ENCODE measurements at places on chromosomes 7 and 10.

GRCh38 chr7:142228537-142229104 is 29.2 kb downstream of the PRSS58 start:
- no peak overlapping the region for H3K4me3 ChIP-seq
- H3K36me3 ChIP-seq, result no peaks in the 10 kb centered on the region
- DNase-seq, result no peak

GRCh38 chr7:84157171-84157570 is 37.4 kb downstream of the SEMA3A start:
- no peak for DNase-seq
- no peak overlapping the region for H3K4me3 ChIP-seq
- H3K4me1 ChIP-seq, result no peaks in the 10 kb centered on the region
- H3K27ac ChIP-seq, result no peak overlapping the region
- no peaks in the 10 kb centered on the region for H3K36me3 ChIP-seq
- no peaks in the 10 kb centered on the region for H3K27me3 ChIP-seq

- no peaks in the 10 kb centered on the region for H3K36me3 ChIP-seq
- DNase-seq, result no peak
- H3K27ac ChIP-seq, result no peak overlapping the region
- no peaks in the 10 kb centered on the region for H3K4me1 ChIP-seq
Measured at GRCh38 chr7:107394276-107394675, 75.6 kb upstream of the GPR22 start.

DNA sequence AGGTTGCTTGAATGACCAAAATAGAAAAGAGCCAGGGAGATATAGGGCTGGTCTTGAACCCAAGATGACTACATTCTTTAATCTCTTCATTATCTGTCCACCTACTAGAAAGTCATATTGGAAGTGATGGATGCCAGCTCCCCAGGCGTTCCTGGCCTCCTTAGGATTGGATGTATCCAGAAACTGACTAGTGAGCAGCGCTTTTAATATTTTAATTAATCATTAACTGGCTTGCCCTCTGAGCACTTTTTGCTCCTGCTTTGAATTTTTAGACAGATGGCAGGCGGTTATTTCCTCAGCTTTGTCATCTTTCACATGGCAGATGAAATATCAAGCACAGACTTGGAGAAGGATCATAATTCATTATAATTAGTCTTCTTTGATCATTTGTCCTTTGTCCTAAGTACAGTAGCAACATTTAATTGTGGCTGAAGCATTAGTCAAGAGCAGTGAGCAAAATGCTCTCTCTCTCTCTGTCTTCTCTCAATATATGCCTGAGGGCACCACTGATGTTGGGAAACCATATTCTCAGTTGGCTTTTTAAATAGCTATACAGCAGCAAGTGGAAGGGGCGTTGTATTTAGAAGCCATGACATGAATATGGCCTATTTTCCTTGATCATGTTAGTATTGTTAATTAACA is 588.0 kb downstream of the NRG3 start:
- no peak overlapping the region for H3K4me3 ChIP-seq
- no peaks in the 10 kb centered on the region for H3K36me3 ChIP-seq

- no peak overlapping the region for H3K4me3 ChIP-seq
- H3K36me3 ChIP-seq, result no peaks in the 10 kb centered on the region
- no peak for DNase-seq
- H3K27ac ChIP-seq, result no peak overlapping the region
- peaks cover 11% of the 10 kb centered on the region for H3K4me1 ChIP-seq
Measured at GRCh38 chr10:17435953-17436352, 18.4 kb downstream of the ST8SIA6 start.

GRCh38 chr7:46230990-46231305 is 309.9 kb upstream of the IGFBP3 start:
- H3K27me3 ChIP-seq, result no peaks in the 10 kb centered on the region
- DNase-seq, result no peak
- no peak overlapping the region for H3K27ac ChIP-seq
- no peaks in the 10 kb centered on the region for H3K4me1 ChIP-seq
- no peaks in the 10 kb centered on the region for H3K36me3 ChIP-seq

DNA sequence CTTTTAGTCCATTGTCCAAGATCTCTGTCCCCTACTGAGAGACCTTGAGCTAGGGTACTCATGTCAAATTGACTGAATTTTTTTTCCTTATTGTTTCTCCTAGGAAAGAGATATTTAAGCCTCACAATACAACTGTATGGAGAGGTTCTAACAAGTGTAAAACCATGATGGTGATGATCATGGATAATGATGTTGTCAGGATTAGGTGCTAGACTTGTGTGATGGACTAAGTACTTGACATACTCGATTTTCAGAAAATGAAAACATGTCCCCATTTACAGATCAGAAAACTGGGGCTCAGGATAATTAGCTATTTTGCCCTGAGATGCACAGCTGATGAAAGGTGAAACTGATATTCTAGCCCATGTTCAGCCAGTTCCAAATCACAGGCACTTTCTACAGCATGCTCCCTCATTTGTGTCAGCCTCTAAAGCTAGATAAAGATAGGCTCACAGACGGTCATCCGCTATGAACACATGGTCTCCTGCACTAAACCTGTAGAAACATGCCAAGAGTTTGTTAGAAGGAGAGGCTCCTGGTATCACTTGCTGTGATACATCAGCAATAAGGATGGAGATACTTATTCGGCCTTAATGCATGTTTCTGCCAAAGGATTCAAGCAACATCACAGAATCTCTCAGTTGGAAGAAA is 67.6 kb downstream of the CREB3L2 start:
- peaks cover 3% of the 10 kb centered on the region for H3K36me3 ChIP-seq
- H3K4me3 ChIP-seq, result peak overlapping the region; percentile 74
- H3K27ac ChIP-seq, result peak overlapping the region; percentile 97
- no peaks in the 10 kb centered on the region for H3K27me3 ChIP-seq
- peaks cover 39% of the 10 kb centered on the region for H3K4me1 ChIP-seq

DNA sequence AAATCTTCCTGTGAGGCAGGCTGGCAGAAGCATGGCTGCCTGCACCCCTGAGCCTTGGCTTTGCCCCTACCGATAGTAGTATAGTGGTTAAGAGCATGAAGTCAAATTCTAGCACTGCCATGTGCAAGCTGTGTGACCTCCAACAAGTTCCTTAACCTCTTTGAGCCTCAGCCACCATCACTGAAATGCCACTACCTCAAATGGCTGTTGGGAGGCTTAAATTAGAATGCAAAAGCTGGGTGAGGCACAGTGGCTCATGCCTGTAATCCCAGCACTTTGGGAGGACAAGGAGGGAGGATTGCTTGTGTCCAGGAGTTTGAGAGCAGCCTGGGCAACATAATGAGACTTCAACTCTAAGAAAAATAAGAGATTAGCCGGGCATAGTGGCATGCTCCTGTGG is 8.4 kb downstream of the SFRP5 start:
- DNase-seq, result no peak
- peaks cover 4% of the 10 kb centered on the region for H3K4me1 ChIP-seq
- H3K4me3 ChIP-seq, result no peak overlapping the region

- H3K4me3 ChIP-seq, result no peak overlapping the region
- H3K4me1 ChIP-seq, result peaks cover 7% of the 10 kb centered on the region
- no peak overlapping the region for H3K27ac ChIP-seq
Measured at GRCh38 chr10:48802611-48803071, 118.0 kb downstream of the WDFY4 start.
